ENCODE measurements at places on chromosomes 2 and 18. TPM values are rescaled to one million over a fixed set of nuclear protein-coding genes. Genes with fewer than 3 reads are reported as not detected.

UGT1A5 gene
- 3.2 TPM for total RNA-seq

DCDC2C gene
- total RNA-seq, result not detected

C1GALT1C1L gene
- total RNA-seq, result 0.21 TPM

RNF125 gene
- total RNA-seq, result 1.3 TPM

PSTPIP2 gene
- 20.2 TPM for total RNA-seq

EMILIN1 gene
- total RNA-seq, result 5.8 TPM
